HCT116 (cell line): ENCODE measurements at places on chromosomes 11 and 22. TPM values are rescaled to one million over a fixed set of nuclear protein-coding genes. Genes with fewer than 3 reads are reported as not detected.

- DNase-seq = no peak
Measured at GRCh38 chr22:17412232-17412631, 43.0 kb downstream of the CECR2 start.

- DNase-seq = no peak
Measured at GRCh38 chr11:109435121-109435742, 13.2 kb downstream of the C11orf87 start.

- DNase-seq = no peak
Measured at GRCh38 chr22:25068707-25069106, 116.2 kb downstream of the KIAA1671 start.

- no peak for DNase-seq
Measured at GRCh38 chr11:43578346-43579170, 102.0 kb upstream of the HSD17B12 start.

RAG2 gene
- not detected for total RNA-seq

DNA sequence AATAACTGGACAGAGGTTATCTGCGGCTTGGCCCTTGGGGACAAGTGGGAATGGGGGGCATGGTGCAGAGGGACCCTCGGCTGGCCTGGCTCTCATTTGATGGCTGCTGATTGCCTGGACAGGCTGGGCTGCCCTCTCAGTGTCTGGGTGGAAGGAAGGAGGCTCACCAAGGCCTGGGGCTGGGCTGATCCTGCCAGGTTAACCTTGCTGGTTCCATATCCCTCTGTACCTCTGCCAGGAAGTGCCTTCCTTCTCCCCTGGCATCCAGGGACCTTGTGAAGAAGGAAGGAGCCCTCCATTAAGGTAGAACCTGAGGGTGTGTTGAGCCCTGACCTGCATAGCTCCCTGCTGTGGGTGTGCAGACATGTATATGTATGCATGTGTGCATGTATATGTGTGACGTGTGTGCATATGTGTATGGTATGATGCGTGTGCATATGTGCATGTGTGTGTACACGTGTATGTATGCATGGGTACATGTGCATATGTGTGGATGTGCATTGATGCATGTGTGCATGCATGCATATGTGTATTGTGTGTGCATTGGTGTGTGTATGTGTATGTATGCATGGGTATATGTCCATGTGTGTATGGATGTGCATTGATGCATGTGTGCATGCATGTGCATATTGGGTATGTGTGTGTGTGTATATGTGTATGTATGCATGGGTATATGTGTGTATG, 433.9 kb downstream of the TBC1D22A start:
- DNase-seq = no peak

GLYAT gene
- total RNA-seq = not detected

DNA sequence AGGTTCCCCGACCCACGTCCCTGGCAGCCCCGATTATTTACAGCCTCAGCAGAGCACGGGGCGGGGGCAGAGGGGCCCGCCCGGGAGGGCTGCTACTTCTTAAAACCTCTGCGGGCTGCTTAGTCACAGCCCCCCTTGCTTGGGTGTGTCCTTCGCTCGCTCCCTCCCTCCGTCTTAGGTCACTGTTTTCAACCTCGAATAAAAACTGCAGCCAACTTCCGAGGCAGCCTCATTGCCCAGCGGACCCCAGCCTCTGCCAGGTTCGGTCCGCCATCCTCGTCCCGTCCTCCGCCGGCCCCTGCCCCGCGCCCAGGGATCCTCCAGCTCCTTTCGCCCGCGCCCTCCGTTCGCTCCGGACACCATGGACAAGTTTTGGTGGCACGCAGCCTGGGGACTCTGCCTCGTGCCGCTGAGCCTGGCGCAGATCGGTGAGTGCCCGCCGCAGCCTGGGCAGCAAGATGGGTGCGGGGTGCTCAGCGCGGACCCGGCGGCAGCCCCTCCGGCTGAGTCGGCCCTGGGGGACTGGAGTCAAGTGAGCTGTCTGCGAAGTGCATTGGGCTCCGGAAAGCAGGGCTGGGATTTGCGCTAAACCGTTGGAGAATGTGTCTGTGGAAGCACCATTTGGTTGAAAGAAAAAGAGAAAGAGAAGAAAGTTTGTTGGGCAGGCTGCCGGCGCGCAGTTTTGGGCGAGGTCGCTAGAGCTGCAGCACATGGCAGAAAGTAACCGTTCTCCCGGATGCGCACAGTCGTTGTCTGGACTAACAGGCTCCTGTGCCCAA, at the start of gene CD44:
Gene CD44, plus strand, starts transcription at position 229 of the 779 bp plus-strand sequence. Its CDS starts 133 bp downstream, at position 362.
- peak; percentile 73 for DNase-seq

GRCh38 chr11:118289401-118289800, 15.1 kb upstream of the CD3E start:
- DNase-seq = no peak

GRAP2 gene
- total RNA-seq = 0.42 TPM
